Stimulated activated CD8-positive, alpha-beta memory T cell treated with anti-CD3 and anti-CD28 coated beads, Interleukin-4, amount 100 ng/mL, for 4 hours (primary cell): ENCODE measurements at places on chromosomes 12 and 14.

GRCh38 chr14:75042035-75042434 is 9.2 kb downstream of the MLH3 start:
- DNase-seq, result no peak

- DNase-seq, result peak; percentile 51
Measured at GRCh38 chr12:100199347-100200149, 1.1 kb upstream of the ACTR6 start.

DNA sequence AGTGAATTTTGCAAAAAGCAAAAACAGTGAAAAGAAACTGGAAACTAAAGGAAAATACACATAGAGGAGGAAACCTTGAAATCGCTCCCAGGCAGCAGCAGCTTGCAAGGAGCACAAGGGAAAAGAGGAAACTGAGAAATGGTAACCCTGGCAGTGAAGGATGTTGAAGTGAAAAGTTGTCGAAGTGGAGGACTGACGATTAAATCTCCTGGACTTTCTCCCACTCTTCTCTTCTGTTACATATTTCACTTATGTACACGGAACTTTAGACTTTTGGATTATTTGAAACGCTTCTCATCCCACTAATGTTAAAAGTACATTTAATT is 388.8 kb upstream of the USP15 start:
- DNase-seq, result no peak

GRCh38 chr14:104424406-104425072 is 155.0 kb upstream of the C14orf180 start:
- no peak for DNase-seq

- DNase-seq, result no peak
Measured at GRCh38 chr14:102461490-102462338, 47.9 kb downstream of the ANKRD9 start.

GRCh38 chr12:131231032-131231980 is 277.6 kb downstream of the ADGRD1 start:
- no peak for DNase-seq

DNA sequence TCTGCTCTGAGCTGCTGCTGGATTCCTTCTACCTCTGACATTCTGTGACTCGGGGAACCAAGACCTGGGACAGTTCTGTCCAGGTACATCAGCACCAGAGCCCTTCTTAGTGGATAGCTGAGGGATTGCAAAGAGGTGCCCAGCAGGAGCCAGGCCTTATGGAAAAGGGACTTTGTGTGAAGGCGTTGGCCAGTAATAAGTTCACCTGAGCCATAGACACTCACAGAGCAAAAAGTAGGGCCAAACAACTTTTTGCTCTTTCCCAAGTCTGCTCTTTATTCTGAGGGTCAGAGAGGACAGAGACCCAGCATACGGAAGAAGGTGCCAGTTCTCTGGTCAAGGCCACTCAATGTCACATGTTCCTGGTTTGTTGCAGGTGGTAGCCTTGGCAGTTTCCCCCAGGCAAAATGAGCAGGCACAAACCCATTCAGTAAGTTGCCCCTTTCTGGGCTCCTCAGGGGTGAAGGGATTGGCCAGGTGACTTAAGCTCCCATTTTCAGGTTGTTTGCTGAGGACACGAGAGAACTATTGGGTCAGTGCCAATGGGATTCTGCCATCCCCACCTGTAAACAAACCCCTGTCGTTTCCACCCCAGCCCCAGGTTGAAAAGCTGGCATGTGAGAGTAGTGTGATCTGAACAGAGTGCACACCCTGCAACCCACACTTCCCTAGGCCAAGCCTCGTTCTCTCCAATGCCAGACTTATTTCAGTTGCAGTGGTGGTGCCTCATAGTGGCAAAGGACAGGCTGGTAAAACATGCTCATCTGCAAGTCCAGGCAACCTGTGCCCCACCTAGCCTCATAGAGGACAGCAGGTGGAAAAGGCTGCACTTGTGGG is 150.3 kb downstream of the SMOC1 start:
- DNase-seq, result no peak

DNA sequence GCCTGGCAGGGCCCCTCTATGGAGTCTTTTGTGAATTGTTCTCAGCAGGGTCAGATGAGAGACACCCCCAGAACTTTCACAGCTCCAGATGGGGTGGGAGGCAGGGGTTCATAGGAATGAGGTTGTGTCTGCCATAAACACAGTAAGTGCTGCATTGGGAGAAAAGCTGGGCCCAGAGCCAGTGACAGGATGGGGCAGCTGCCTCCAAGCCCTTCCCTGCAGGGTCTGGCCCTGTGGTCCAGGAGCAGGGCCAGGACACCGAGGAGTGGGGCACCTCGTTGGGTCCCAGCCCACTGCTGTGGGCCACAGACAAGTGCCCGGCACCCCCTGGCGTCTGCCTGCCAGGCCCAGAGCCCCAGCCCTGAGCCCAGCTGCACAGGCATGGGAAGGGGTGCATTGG is 13.3 kb downstream of the INF2 start:
- no peak for DNase-seq

DNA sequence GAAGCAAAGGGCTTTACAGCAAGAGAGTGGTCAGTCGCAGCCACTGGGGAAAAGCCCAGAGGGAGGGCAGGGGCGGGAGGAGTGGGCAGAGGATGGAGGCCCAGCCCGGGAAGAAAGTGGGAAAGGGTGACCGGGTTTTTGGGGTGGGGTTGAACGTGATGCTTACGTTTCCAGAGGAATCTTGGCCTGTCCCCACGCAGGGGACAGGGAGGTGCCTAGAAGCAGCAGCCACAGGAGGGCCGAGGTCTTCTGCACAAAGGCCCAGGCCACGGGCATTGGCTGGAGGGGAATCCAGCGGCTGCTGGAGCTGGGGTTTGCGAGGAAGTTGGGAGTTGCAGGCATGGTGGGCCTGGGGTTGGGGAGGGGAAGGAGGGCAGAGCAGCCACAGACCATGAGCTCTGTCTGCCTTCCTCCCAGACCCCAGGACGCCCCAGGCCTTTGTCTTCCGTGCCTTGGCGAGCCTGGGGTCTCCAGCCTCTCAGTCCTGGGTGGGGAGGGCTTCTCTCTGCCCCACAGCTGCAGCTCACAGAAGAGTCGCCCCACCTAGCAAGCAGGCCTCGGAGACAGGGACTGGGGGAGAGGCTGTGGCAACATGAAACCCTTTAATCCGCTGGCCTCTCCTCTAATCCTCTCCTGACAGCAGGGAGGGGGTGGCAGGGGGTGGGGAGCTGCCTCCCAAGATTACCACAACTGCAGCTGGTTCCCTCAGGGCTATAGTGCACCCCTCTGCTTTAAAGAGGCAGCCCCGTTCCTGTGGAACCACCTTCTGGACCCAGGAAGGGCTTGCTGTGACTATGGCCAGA is at the start of gene CACNA2D4:
Gene CACNA2D4 (minus strand): TSS at position 572 of the 803 bp plus-strand sequence. CDS start 179 bp downstream, at position 393.
- DNase-seq, result no peak

DNA sequence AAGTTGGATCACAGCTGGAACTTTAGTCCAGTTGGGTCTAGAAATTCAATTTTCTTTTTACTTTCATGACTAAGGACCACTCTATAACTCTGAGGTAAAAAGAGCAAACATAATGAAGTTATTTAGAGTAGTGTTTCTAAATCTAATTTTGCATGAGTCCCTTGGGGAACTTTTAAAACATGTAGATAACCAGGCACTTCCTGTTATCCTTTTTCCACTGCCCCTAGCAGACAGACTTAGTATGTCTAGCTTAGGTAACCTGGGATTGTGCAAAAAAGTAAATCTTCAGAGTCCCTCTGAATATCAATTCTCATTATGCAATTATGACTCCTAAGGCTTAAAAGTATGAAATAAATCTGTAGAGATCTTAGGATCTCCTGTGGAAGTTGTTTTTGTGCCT is 371.2 kb downstream of the DIO2 start:
- DNase-seq, result no peak

- no peak for DNase-seq
Measured at GRCh38 chr14:50559990-50560930, at the start of gene ATL1. Gene ATL1 (plus strand): TSS chr14:50560145. CDS start chr14:50560266, 121 bp downstream.

GRCh38 chr14:98240376-98240775 is 1031.6 kb downstream of the BCL11B start:
- DNase-seq, result no peak

GRCh38 chr14:72970058-72970630 is 43.9 kb downstream of the DCAF4 start:
- DNase-seq, result no peak

DNA sequence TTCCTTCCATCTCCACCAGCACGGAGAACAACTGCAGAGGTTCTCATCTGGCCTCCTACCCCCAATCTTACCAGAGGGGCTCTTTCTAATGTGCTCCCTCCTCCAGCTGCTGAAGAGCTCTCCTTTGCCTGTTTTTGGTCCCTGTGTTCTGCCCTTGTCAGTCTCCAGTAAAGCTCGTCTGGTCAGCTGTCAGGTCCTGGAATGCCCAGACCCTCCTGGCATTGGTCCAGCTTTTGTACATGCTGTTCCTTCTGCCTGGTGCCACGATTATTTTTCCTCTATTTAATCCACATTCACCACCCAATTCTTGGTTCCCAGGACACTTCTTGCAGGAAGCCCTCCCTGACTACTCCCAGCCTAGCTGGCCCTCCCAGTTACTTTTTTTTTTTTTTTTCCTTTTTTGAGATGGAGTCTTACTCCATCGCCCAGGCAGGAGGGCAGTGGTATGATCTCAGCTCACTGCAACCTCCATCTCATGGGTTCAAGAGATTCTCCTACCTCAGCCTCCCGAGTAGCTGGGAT is 6.5 kb downstream of the SLC8B1 start:
- no peak for DNase-seq

- DNase-seq, result no peak
Measured at GRCh38 chr12:11896417-11896929, 174.3 kb upstream of the BCL2L14 start.

- no peak for DNase-seq
Measured at GRCh38 chr14:53884601-53885000, 72.0 kb downstream of the BMP4 start.

DNA sequence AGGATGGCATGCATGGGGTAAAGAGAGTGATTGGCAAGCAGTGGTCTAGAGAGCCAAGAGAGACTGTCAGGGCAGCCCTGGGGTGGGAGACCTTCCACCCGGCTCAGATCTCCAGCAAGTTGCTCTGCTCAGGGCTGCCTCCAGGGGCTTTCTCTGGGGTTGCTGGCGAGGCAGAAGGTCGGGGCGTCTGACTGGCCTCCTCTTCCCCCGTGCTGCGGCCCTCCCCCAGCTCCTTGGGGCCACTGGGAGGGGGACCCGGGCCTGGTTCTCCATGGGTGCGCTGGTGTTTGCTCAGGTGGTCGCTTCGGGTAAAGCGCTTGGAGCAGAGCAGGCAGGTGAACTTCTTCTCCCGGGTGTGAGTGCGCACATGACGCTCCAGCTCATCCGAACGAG is 6.6 kb upstream of the AAAS start:
- DNase-seq, result no peak

- DNase-seq, result no peak
Measured at GRCh38 chr12:79381248-79382208, 309.2 kb downstream of the PAWR start.

DNA sequence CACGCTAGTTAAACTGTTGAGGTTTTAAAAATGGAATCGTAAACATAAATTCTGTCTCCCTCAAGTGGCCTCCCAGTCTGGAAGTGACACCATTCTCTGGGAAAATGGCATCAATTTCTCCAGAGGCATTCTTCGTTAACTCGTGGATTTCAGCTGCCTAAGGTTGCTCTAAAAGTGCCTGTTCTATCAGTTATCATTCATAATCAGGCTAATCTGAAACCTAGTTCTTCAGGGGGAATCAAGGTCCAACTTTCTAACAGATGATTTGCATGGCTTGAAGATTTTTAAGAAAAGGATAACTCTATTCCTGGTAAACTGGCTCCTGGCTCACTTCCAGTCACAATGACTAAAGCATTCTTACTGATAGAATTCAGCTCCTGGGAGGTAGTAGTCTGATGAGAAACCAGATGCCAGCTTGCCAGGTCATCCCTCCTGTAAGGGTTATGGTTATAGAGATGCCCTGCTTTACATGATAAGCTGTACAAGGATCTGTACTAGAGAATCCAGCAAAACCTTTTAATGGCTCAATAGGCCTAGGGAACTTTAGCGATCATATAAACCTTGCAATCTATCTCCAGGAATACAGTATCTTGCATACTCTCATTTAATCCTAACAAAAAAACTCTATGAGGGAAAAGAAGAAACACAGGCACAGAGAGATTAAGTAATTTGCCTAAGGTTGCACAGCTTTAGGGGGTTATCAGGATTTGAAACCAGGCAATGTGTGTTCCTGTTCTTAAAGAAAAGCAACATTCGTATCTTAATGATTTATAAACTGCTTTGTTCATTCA is 1.5 kb downstream of the L3HYPDH start:
- no peak for DNase-seq

DNA sequence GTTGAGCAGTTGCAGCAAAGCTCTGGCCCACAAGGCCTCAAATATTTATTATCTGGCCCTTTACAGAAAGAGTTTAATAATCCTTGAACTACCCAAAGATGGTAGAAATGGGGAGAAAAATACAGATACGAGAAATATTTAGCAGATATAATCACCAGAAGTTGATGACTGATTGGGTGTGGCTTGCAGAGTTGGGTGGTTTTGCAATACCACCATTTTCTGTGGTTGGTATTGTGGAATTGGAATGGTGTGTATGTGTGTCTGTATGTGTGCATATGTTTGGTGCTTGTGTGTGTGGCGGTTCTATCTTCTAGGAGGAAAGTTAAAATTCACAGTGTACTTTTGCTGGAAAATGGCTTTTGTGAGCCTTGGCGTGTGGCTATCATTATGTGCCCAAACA is 85.4 kb upstream of the MANSC4 start:
- no peak for DNase-seq

DNA sequence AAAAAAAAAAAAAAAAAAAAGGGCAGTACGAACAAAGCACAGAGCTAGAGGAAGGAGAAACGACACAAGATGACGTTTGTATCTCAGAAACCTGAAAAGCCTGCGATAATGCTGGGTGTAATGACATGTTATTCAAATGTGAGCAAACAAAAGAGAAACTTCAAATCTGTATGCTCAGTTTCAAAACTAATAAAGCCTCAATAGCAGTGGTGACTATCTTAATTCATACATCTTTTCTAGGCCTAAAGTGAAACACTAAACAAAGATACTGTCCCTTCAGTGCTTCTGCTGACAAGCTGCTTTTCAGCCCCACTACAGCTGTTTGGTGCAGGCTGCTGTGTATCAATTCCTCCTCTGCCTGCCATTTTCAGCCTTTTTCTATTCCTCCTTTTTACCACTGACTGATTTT is 15.8 kb downstream of the ITPR2 start:
- DNase-seq, result no peak

GRCh38 chr14:77707355-77707723 is 484 bp downstream of the ALKBH1 start:
- DNase-seq, result no peak

DNA sequence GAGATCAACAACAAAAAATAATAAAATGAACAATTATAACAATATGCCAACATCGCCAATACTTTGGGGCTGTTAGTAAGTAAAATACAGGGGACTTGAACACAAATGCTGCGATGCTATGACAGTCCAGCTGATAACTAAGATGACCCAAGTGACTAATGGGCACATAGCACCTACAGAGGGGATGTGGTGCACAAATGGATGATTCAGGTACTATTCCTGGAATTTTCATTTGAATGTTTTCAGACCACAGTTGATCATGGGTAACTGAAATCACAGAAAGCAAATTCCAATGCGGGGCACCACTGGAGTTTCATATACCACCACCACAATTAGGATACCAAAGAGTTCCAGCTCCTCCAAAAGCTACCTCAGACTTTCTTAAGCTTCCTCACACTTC is 82.9 kb downstream of the RCOR1 start:
- no peak for DNase-seq
